Stimulated activated CD8-positive, alpha-beta memory T cell treated with anti-CD3 and anti-CD28 coated beads, Interleukin-4, amount 100 ng/mL, for 48 hours (primary cell): ENCODE measurements at places on chromosomes 4 and X.

- no peak for DNase-seq
Measured at GRCh38 chr4:88999392-88999930, 57.5 kb downstream of the FAM13A start.

- peak; percentile 32 for DNase-seq
Measured at GRCh38 chr4:76305033-76305687, 1.4 kb upstream of the STBD1 start.

DNA sequence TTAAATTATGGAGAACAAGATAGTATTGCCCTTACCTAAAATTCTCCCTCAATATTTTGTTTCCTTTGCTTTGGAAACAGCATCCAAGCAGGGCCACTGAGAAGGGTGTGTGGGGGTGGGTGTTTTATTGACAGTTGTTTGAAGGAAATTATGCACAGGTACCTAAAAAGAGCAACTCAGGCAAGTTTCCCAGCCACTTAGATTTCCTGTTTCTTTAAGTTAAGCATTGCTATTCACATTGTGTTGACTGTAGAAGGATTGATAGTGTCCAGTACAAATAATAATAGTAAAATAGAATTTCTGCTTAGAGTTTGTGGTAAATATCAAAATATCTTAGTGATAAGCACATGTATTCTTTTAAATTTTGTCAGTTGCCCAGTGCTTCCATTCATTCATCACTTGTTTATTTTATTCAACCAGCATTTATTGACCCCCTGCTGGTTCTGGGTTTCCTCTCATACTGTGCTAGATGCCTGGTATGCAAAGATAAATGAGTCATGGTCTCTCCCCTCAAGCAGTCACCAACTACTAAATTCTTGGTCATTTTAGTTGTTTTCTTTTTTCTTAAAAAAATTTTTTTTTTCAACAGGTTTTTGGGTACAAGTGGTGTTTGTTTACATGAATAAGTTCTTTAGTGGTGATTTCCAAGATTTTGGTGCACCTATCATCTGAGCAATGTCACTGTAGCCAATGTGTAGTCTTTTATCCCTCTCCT, 50.0 kb downstream of the GALNT7 start:
- no peak for DNase-seq

DNA sequence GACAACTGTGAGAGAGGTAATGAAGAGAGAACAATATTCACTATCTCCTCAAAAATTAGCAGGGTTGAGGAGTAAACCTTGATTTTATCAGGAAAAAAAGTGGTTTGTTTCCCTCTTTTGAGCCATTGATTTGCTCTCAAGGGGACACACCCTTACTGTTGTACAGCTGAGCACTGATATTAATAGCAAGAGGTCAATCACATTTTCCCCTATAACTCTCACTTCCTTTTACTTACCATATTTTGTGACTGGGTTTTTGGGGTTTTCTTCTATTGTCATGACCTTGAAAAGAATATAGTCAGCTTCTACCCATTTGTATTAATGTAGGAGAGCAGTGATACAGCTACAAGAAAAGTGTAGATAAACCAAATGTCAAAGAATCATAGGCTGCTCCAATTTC, 70.2 kb upstream of the LONRF3 start:
- DNase-seq, result no peak

- no peak for DNase-seq
Measured at GRCh38 chrX:13179100-13179499, 134.7 kb upstream of the FAM9C start.

DNA sequence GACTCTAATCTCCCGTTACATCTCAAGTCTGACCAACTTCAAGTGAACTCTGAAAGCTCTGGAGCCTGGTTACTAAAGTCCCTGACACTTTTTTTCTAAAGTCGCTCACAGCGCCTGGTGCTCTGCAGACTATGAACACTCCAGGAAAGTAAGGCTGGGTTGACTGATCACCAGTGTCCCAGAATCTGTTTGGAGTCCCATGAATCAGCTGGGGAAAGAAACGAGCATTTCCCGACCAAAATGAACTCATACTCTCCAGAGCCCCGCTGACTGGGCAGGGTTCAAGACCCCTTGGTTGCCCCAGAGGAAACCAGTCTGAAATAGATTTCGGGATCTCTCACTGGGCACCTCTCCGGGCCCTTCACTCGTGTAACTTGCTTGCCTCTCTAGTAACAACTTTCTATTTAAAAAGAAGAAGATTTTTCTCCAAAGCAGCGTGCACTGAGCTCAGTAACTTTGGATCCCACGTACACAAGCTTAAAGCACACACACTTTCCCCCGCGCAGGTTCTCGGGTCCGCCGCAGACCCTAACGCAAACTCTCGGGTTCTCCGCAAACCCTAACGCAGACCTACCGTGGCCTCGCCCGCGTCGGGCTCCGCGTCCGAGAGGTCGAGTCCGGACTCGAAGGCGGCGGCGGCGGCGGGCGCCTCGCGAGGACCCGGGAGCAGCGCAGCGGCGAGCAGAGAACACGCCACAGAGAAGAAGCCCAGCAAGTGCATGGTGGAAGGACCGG, 964 bp downstream of the VEGFC start:
- DNase-seq, result no peak

- peak; percentile 73 for DNase-seq
Measured at GRCh38 chr4:163484906-163485305, 9.6 kb upstream of the TMA16 start.

- no peak for DNase-seq
Measured at GRCh38 chr4:174669270-174669669, 147.0 kb upstream of the HPGD start.

- DNase-seq, result no peak
Measured at GRCh38 chrX:79604364-79604763, 237.2 kb upstream of the ITM2A start.

- DNase-seq, result no peak
Measured at GRCh38 chr4:7359400-7360062, 75.2 kb downstream of the PSAPL1 start.

GRCh38 chr4:135770505-135770904, 1568.9 kb upstream of the PABPC4L start:
- DNase-seq, result no peak

DNA sequence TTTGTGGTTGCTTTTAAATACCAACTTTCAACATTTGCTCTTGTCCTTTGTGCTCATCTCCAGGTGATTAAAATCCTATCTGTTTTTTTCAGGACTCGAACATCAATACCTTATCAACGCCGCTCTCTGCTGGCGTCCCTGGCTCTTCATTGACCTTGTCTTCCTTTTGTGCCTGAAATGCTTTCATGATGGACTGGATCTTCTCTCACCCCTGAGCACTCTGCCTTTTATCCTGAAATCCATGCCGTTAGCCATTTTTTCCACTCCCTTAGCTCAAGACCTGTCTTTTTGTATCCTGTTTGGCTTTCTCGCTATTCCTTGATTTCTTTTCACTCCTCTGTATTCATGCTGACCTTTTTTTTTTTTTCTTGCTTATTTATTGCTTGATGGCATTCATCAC, 549.5 kb upstream of the CPEB2 start:
- no peak for DNase-seq

GRCh38 chrX:95536111-95536510, 1148.5 kb upstream of the DIAPH2 start:
- no peak for DNase-seq

- DNase-seq, result no peak
Measured at GRCh38 chr4:2386717-2387116, 31.7 kb downstream of the ZFYVE28 start.

DNA sequence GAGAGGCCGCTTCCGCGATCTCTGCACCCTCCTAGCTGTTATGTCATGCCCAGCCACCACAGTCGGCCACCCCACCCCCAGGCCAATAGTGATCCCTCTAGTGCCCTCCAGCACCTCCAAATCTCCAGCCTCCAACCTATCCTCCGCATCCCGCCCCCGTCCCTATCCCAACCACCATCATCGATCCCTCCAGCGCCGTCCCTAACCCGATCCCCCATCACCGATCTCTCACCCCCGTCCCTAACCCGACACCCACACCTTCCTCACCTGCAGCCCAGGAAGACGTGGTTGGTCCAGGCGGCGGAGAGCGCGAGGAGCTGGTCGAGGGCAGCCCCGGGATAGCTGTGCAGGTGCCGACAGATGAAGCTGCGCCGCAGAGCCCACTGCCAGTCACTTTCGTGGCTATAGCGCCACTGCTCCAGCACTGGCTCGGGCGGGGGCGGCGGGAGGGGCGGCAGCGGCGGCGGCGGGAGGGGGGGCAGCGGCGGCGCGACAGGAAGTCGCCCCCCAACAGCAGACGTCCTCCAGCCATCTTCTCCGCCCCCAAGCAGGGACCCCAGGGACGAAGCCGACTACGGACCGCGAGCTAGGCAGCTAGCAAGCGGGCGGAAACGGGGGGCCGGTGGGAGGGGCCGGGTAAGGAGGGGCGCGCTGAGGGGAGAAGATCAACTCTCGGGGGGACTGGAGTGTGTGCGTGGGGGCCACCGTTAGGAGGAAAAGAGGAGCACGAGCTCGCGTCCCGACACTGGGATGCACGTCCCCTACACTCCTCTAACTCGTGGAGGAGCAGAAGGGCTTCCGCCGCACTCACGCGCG, 552 bp downstream of the NKRF start:
- peak; percentile 53 for DNase-seq

DNA sequence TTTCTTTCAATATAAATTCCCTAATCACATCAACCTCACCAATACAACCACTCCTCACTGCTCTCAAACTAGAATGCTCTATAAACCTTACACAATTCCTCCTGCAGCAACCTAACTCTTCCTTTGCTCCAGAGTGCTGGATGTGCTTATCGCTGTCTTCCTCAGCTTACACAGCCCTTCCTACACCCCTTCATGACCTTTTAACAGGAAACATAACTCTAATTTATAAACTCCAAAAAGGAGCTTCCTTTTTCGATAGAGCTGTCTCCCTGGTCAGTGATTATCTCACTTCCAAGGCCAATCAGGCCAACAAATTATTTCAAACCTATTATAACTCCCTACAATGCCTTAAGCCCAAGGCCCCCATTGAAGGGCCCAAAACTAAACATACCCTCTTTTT, 78.8 kb downstream of the COQ2 start:
- no peak for DNase-seq

DNA sequence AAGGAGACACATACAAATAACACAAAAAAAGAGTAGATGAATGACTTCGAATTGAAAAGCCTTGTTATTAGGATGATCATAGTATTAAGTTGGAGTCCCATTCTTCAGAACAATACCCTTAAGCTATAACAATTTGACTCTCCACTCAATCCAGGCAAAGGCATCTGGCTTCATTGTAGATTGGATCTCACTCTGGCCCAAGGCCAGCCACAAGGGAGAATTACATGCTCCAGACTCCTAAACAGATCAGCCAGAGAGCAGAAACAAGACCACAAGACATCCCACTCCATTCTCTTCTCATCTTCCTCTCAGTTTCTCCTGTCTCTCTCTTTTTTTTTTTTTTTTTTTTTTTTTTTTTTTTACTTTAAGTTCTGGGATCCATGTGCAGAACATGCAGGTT, 213.9 kb downstream of the DHX15 start:
- no peak for DNase-seq

DNA sequence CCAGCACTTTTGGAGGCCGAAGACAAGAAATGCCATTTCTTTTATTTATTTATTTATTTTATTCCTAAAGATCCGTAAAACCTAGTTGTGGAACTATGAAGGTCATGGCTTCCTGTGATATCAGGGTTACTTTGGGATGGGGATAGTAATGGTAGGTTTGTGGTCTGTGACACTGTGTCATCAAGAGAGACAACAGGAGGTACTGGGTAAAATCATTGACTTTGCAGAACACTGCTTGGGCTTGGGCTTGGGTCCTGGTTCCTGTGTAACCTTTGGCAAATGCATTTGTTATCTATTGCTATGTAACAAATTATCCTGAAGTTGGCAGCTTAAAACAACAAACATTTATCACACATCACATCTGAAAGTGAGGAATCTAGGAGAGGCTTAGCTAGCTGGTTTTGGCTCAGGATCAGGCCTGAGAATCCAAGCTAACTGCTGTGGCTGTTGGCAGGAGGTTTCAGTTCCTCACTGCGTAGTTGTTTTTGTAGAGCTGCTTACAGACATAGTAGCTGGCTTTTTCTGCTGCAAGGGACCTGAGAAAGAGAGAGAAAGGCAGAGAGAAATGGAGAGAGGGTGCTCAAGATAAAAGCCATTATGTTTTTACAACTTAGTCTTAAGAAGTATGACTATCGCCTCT, 576.4 kb upstream of the SLIT2 start:
- DNase-seq, result no peak
